ENCODE measurements at places on chromosomes 1 and 21.

GRCh38 chr1:68383092-68383491 is 66.7 kb downstream of the RPE65 start:
- DNase-seq, result no peak

GRCh38 chr1:67931198-67931597 is 97.9 kb upstream of the GNG12 start:
- no peak for DNase-seq

DNA sequence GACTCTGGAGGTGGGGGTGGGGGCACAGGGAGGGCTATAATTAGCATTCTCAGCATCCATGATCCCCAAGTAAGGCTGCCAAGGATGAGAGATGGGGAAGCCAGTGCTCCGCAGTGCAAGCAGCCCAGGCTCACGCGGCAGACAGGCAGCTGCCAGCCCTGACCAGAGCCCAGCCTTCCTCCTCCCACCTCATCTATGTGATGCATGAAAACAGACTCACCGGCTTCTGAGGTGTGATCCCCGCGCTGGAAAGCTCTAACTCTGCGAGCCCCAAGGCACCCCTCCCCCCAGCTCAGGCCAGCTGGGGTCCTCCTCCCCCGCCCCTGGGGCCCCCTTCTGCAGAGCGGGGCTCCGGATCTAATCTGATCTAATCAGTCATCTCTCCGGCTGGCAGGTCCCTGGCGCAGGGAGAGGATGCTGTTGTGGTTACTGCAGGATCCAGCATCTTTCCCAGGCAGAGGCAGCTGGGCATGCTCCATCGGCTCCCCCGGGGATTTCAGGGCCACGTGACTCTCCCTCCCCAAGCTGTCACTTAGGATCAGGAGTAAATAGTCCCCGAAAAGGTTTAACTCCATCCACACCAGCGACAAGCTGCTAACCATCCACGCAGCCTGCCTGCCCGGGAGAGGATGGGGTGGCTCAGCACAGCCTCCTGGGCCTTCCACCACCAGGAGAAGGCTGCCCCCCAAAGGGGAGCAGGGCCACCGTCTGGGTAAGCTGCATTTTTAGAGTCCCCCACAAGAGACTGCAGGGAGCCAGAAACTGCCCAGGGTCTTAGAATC is at the start of gene PLEKHA6:
Gene PLEKHA6 (minus strand): TSS at position 456 of the 782 bp plus-strand sequence. CDS start 86,202 bp downstream, outside the sequence.
- no peak for DNase-seq

- no peak for DNase-seq
These were observed 250.0 kb downstream of the CHRM3 start for GRCh38 chr1:239636347-239636746.

- no peak for DNase-seq
These were observed 290.4 kb downstream of the KCNT2 start for GRCh38 chr1:196317535-196318522.

GRCh38 chr21:45326169-45326851 is 38.6 kb upstream of the POFUT2 start:
- no peak for DNase-seq

GRCh38 chr21:37462087-37462861 is 95.7 kb downstream of the DYRK1A start:
- DNase-seq, result no peak

DNA sequence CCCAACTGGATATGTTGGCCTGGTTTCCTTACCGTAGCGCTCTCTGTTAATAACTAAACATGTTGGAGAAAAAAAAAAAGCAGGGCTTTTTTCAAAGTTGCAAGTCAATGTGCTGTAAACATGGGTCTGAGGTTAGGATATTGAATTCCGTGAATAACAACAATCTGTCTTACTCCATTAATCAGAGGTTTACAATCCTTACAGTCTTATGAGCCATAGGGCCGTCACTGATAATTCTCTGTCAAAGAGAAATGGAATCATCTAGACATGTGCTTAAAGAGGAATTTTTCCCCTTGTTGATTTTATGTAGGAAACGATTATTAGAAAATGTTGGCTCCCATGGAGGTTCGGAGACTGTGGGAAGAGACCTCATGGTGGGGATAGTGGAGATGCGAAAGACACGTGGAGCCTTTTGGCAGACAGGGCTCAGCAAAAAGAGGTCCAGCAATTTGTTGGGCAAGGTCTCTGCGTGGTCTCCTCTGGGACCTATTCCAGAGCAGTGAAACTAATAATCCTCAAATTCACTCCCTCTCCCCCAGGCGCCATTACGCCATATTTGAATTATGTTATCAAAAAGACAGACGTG is 83.5 kb upstream of the CLDN14 start:
- DNase-seq, result no peak

GRCh38 chr1:247531937-247532336 is 4.3 kb downstream of the OR2C3 start:
- DNase-seq, result no peak

DNA sequence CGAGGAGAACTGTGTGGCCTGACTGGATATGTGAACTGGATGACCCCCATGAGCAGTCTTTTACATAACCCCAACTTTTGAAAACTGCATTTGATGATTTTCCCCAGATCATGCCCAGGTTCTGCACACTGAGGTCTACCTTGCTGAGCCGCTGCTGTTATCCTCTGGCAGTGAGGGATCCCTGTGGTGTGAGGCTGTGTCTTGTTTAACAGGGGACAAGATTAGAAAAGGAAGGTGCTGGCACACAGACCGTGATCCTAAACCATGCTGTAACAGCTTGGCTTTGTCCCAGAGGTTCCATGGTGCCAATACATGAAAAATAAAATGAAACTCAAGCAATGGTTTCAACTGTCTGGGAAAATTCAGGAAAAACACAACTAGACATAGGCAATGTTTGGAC is 134.2 kb downstream of the ZZZ3 start:
- DNase-seq, result no peak

Measured in stimulated activated CD4-positive, alpha-beta T cell treated with anti-CD3 and anti-CD28 coated beads, Interleukin-1b, Interleukin-23, amount 100 ng/mL, for 24 hours (primary cell).